CD4-positive, alpha-beta T cell treated with Interferon alpha-2 for 1 hour (primary cell): ENCODE measurements at places on chromosomes 12 and 14.

DNA sequence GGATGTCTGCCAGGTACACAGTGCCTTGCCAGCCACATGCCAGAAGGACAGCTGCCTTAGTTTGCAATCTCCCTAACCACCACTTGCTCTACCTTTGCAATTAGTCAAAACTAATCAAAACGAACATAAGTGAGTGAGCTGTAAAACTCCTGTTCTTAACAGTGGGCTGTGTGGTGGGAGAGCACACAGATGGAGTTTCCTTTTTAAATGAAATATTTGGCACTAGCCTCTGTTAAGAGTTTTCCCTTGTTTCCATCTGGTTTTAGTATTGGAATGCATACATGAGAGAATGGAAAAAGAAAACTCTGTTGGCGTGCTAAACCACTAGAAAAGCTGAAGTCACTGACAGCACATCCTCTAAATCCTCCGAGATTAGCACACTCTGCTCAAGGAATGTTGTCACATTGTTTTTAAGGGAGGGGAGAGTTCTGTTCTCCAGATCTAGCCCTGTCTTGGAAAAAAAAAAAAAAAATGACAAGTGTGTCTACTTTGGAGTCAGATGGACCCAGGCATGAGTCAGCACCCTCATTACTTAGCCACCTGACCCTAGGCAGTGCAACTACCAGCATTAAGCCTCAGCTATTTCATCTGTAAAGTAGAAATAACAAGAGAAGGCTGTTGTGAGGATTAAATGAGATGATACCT lies 83.9 kb downstream of the STXBP6 start:
- DNase-seq: no peak

- no peak for DNase-seq
These were observed 49.2 kb upstream of the PRPF39 start for GRCh38 chr14:45034730-45035129.

GRCh38 chr12:52568111-52568510 lies 5.5 kb downstream of the KRT74 start:
- DNase-seq: no peak

DNA sequence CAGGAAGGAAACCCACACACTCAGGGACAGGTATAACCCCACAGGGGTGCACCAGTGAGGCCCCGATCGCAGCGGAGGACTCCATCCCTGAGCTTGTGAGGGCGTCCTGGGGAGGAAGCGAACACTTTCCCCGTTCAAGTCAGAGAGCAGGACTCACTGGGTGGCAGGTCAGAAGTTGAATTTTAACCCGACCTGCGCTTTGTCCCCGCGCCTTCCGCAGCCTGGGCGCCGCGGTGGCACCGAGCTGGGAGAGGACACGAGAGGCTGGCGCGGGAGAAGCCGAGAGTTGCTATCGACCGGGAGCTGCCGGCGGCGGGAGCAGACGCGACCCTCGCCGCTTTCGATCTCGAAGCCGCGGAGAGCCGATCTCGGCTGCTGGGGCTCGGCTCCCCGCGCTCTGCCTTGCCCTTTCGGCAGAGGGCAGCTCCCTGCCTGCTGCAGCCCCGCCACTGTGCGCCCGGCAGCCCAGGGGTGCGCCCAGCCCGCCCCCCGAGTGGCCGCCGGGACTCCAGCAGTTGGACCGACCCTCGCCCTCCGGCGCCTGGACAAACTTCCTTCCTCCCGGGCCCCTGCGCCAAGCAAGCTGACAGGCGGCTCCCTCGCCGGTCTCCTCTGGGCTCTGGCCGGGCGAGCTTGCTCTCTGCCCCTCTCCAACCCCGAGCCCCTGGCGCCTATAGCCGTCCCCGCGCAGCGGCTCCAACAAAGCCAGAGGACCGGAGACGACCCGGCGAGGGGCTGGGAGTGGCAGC lies 918 bp downstream of the LIN7A start:
- DNase-seq: no peak

GRCh38 chr12:96824838-96825236 lies 82.2 kb upstream of the NEDD1 start:
- DNase-seq: no peak

DNA sequence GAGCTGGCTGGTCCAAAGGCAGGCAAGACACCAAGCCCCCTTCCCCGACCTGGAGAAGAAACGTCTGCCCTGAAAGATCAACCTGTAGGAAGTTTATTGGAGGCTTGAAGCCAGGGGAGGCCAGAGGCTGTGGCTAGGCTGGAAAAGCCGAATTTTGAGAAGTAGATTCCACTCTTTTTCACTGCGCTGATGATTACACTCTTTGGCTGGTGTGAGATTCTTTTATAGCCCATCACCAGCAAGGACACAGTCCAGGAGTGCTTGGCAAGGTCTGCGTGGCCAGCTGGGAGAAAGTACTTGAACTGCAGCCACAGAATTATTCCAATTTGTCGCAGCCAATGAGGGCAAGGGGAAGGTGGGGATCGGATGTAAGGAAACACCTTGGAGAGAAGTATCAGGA lies 45.0 kb downstream of the SYNE3 start:
- no peak for DNase-seq

DNA sequence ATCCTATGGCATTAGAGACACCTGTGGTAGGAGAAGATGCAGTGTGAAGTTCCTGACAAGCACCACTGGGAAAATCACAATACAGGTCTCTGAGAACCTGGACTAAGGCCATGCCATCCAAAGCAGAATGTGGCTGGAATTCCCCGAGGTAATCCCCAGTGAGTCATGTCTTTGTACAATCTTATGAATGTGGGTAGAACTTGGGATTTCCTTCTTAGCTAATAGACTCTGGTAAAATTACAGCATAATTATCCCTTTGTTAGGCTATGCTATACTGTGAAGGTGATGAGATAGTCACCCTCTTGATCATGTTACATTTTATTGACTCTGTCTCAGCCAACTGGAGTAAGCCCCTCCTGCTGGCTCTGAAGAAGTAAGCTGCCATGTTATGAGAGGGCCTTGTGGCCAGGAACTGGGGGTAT lies 224.3 kb upstream of the DCN start:
- no peak for DNase-seq

DNA sequence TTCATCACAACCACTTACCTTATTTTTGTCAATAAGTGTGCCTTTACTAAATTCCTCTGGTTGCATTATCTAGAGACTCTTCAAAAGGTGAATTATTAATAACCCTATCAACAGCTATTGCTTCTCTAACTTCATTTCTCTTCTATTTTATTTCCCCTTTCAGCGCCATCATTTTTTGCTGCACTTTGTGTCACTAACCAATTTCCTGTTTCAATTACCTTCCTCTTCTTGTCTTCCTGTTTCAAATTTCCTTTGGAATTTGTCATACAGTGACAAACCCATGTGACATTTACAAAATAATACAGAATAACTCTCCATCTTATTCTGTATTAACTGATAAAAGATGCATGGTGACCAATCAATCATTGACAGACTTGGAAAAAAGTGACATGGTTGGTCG lies 12.2 kb upstream of the CLEC2A start:
- no peak for DNase-seq

GRCh38 chr14:80792771-80793170 lies 148.8 kb downstream of the CEP128 start:
- DNase-seq: no peak

DNA sequence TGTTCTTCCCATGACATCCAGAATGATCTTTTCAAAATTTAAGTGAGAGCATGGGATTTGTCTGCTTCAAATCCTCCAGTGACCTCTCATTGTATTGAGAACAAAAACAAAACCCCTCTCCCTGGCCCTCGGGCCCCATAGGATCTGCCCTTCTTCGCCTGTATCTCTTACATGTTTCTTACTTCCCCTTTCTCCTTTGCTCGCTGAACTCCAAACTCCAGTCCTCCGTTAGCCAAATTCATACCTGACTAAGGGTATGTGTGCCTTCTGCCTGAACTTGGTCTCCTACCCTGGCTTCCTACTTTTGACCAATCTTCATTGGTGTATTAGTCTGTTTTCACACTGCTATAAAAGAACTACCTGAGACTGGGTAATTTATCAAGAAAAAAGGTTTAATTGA lies 13.2 kb upstream of the TSPAN11 start:
- DNase-seq: no peak

GRCh38 chr12:102513272-102513671 lies 32.9 kb upstream of the IGF1 start:
- no peak for DNase-seq

DNA sequence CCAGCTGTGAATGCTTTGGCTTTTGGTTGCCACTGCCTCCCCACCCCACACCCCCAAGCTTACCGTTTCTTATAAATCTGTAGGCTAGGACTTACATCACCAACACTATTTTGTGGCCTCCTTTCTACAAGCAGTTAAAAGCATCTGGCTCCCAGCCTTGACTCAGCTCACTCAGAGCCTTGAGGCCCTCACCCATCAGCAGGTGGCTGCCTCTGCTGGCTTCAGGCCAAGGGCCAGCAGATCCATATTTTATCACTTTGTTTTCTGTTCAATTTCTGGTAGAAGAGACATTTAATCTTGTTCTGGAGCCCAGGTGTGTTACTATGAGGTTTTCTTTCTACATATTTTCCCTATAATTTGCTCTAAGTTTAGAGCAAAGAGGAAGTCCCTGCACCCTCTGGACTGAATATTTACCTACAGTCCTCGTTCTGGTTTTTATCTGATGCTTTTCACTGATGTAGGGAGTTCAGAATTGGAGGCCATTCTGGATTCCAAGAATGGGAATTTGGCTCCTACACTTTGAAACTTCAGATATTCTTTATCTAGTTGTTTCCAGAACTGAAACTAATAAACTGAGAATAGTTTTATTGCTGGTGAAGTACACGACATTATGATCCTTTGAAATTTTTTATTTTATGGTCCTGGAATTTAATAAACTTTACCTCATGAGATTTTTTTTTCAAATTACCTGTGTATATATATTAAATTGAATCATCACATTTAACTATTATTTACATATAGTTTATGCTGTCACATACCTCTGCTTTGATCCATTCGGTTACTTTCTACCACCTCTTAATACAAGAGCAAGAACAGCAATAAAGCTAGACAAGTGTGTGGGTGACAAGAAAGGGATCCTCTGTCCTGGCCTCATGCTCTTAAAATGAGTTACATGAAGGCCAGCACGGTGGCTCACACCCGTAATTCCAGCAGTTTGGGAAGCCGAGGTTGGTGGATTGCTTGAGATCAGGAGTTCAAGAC lies 22.2 kb downstream of the PLBD1 start:
- DNase-seq: no peak

DNA sequence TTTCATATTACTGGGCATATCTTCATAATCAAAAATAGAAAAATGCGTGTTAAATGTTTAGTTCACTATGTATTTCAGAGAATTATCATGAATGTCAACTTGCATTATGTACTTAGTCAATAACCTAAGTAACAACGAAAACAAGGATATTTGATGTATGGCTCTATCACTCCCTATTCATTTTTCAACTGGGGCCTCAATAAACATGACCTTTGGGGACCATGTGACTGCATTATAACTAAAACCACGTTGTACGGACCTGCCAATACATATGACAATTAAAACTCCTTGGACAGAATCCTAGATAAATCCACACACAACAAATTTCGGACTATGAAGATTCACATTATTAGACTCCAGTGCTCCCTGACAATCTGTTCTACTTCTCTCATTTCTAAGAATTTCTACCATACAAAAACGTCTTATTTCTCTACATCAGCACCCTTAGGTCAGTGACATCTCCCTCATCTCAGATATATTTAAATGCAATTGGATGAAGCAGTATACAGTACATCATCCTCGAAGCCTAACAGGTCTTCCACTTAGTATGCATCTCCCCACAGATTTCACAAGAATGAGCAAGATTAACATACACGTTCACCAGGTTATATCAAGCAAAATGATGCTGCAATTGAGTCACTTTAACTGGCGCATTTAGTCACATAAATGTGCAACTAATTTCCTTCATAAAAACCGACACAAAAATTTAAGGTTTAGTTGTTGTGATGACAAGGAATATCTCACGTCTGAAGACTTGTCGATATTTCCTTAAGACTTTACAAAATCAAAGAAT lies 1.5 kb downstream of the UBE2N start:
- DNase-seq: no peak

DNA sequence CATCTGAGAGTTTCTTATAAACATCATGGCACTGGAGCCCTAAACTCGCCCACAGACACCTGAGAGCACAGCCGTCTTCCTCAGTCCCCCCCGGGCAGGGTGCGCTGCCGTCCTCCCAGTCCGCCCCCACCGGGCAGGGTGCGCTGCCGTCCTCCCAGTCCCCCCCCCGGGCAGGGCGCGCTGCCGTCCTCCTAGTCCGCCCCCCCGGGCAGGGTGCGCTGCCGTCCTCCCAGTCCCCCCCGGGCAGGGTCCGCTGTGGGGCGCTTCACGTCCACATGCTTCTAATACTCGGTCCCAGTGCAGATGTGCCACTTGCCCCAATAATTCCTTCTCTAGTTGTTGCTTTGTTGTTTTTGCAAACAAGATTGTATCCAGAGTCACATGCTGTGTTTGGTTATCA lies 6.9 kb upstream of the ADSS1 start:
- DNase-seq: no peak

GRCh38 chr14:34466691-34467090 lies 4.7 kb upstream of the SPTSSA start:
- DNase-seq: no peak

- DNase-seq: no peak
These were observed 30.2 kb downstream of the BBS10 start for GRCh38 chr12:76317976-76318375.

DNA sequence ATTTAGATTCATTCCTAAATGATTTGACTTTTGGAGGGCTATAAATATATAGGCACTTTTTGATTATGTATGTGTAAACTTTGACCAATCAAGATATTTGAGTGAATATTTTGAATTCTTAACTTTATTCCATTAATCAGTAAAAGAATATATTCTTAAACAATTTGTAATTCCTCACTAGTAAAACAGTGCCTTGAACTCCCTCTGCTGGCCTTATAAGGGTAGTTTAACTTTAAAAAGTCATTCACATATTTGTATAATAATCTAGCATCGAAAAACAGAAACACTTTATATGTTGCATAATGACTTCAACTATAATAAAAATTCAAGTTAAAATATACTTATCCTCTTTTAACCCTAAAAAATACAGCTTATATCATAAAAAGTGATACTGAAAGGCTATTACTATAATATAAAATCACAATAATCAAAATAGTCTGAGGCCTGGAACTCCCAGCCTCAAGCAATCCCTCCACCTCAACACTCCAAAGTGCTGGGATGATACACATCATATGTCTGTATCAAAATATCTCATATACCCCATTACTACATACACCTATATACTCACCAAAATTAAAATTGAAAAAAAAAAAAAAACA lies 31.2 kb downstream of the CCDC59 start:
- no peak for DNase-seq

- no peak for DNase-seq
These were observed 583.7 kb upstream of the LRFN5 start for GRCh38 chr14:41022932-41023331.

- no peak for DNase-seq
These were observed 4.0 kb downstream of the SYNDIG1L start for GRCh38 chr14:74421981-74422380.

GRCh38 chr14:79166171-79166570 lies 996.0 kb downstream of the NRXN3 start:
- DNase-seq: no peak

GRCh38 chr12:116381744-116382685 lies 104.5 kb upstream of the MED13L start:
- DNase-seq: no peak

GRCh38 chr14:52015411-52016030 lies 26.2 kb downstream of the RTRAF start:
- no peak for DNase-seq

GRCh38 chr14:83575301-83575700 lies 1954.6 kb upstream of the FLRT2 start:
- DNase-seq: no peak
